Uterus (tissue), 4 donors: ENCODE measurements at places on chromosomes 1 and 21.
A peak's percentile ranks its signal among the peaks of the same experiment; 100 is the strongest.

- H3K36me3 ChIP-seq: no peaks in the 10 kb centered on the region
- no peaks in the 10 kb centered on the region for H3K4me1 ChIP-seq
- no peak for DNase-seq
- no peak overlapping the region for H3K4me3 ChIP-seq
- no peaks in the 10 kb centered on the region for H3K27me3 ChIP-seq
These were observed 235.3 kb upstream of the C1orf105 start for GRCh38 chr1:172185211-172185610.

DNA sequence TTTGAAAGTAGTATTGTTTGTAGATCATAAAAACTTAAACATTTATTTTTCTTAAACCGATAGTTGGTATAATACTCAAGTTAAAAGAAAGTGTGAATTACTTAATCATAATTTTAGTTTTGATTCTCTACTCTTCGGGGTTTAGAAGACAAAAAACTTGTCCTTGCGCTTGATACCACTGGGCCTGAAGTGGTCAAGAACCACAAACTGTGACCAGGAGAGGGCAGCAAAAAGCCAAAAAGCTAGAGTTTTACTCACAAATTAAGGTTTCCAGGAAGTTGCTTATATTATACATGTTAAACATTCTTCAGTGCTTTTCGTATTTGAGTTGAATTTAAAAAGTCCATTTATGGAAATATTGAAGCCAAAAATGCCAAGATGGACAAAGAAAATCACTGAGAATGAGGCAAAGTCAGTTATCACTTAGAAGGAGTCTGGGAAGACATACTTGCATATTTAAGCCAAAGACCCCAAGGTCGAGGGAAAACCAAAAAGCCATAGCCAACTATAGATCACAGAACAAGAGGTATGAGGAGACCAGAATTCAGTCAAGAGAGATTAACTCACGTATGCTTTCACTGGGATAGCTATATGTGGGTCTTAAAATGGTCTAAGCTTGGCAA lies 34.2 kb downstream of the EFCAB7 start:
- no peaks in the 10 kb centered on the region for H3K27me3 ChIP-seq
- H3K27ac ChIP-seq: no peak overlapping the region
- DNase-seq: no peak
- no peak overlapping the region for H3K4me3 ChIP-seq
- H3K4me1 ChIP-seq: no peaks in the 10 kb centered on the region

- H3K4me1 ChIP-seq: no peaks in the 10 kb centered on the region
- H3K4me3 ChIP-seq: no peak overlapping the region
- H3K27ac ChIP-seq: no peak overlapping the region
- no peak for DNase-seq
- no peaks in the 10 kb centered on the region for H3K27me3 ChIP-seq
These were observed 192.2 kb upstream of the TNR start for GRCh38 chr1:175935566-175936115.

GRCh38 chr1:168926236-168926635 lies 180.3 kb upstream of the ATP1B1 start:
- H3K4me3 ChIP-seq: no peak overlapping the region
- H3K4me1 ChIP-seq: no peaks in the 10 kb centered on the region
- no peak for DNase-seq
- H3K36me3 ChIP-seq: no peaks in the 10 kb centered on the region
- H3K27me3 ChIP-seq: no peaks in the 10 kb centered on the region

DNA sequence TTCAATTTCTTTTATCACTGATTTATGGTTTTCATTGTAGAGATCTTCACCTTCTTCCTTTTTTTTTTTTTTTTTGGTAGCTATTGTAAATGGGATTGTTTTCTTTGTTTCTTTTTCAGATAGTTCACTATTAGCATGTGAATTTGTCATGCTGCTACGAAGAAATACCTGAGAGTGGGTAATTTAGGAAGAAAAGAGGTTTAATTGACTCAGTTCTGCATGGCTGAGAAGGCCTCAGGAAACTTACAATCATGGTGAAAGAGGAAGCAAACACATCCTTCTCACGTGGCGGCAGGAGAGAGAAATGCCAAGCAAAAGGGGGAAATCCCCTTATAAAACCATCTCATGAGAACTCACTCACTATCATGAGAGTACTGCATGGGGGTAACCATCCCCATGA lies 66.4 kb downstream of the DAB1 start:
- no peaks in the 10 kb centered on the region for H3K4me1 ChIP-seq
- DNase-seq: no peak
- H3K4me3 ChIP-seq: no peak overlapping the region
- no peaks in the 10 kb centered on the region for H3K27me3 ChIP-seq

DNA sequence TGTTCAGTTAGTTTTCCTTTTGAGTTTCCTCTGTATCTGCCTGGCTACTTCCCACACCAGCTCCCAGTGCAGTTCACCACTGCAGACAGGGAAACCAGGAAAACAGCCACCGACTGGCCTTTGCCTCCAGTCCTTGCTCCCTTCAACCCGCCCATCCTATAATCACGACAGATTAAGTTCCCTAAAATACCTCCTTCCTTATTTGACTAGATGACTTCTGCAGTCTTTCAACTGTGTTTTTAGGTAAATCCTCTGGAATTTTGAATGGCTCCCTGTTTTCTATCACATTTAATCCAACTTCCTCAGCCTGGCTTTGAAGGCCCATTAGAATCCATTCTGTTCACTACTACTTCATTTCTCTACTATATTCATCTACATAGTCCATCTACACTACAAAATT lies 37.6 kb downstream of the BEND5 start:
- no peak overlapping the region for H3K27ac ChIP-seq
- no peaks in the 10 kb centered on the region for H3K27me3 ChIP-seq

GRCh38 chr1:100443811-100444571 lies 91.7 kb downstream of the CDC14A start:
- no peak for DNase-seq
- no peaks in the 10 kb centered on the region for H3K36me3 ChIP-seq
- H3K4me3 ChIP-seq: no peak overlapping the region
- H3K4me1 ChIP-seq: no peaks in the 10 kb centered on the region

- H3K4me3 ChIP-seq: no peak overlapping the region
- no peaks in the 10 kb centered on the region for H3K4me1 ChIP-seq
- no peak overlapping the region for H3K27ac ChIP-seq
- no peaks in the 10 kb centered on the region for H3K27me3 ChIP-seq
- H3K36me3 ChIP-seq: no peaks in the 10 kb centered on the region
These were observed 113.7 kb downstream of the FCRL5 start for GRCh38 chr1:157438613-157439012.

GRCh38 chr1:4396551-4396950 lies 257.9 kb upstream of the AJAP1 start:
- no peak for DNase-seq
- H3K27me3 ChIP-seq: no peaks in the 10 kb centered on the region
- H3K36me3 ChIP-seq: no peaks in the 10 kb centered on the region
- H3K4me1 ChIP-seq: no peaks in the 10 kb centered on the region
- H3K4me3 ChIP-seq: no peak overlapping the region

DNA sequence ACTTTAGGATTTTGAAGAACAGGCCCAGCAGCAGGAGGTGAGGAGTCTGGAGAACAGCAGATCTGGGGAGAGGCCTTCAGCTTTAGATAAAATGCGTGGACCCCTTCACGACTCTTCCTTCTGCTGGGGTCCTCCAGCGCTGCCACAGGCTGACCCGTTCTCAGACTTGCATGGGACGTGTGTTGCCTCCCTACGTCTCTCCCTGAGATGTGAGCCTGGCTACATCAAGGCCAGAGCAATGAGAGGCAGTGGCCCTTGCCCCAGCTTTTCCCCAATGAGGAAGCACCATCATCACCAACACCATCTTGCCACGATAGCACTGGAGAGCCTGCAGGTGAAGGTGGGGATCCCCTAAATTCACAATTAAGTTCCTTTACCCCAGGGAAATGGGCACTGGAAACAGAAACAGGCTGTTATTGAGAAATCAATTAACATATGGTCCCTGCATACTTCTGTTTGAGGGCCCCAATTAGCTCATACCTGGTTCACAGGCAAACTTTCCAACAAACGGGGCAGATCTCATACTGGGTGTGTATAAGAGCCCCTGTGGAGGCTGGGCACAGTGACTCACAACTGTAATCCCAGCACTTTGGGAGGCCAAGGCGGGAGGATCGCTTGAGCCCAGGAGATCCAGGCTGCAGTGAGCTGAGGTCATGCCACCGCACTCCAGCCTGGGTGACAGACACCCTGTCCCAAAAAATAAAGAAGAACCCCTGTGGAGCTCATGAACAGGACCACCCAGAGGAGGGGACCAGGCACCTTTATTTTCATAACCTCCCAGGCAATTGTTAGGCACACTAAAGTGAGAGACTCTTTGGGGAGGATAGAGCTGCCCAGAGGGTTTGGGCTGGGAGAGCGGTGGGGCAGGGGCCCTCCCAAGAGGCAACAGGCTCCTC lies 12.1 kb upstream of the ADAMTSL4 start:
- H3K27me3 ChIP-seq: no peaks in the 10 kb centered on the region
- no peak overlapping the region for H3K4me3 ChIP-seq
- DNase-seq: no peak
- no peaks in the 10 kb centered on the region for H3K36me3 ChIP-seq

DNA sequence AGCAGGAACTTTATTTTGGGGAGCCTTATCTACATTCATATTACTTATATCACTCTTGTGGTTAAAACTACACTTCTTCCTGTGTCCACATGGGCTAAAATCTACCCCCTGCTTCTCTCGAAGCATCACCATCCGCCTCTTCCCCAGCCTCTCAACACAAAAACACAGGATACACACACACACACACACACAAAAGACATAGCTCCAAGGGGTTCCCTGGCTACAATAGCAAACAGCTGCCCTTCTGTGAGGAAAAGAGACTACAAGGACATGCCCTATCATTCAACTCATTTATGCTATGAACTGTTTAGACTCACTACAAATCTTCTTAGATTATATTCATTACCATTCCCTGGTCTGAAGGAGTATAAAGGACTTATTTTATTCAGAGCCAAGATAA lies 155.0 kb downstream of the PIGK start:
- no peaks in the 10 kb centered on the region for H3K36me3 ChIP-seq
- H3K4me3 ChIP-seq: no peak overlapping the region
- no peak for DNase-seq
- no peak overlapping the region for H3K27ac ChIP-seq
- no peaks in the 10 kb centered on the region for H3K27me3 ChIP-seq

DNA sequence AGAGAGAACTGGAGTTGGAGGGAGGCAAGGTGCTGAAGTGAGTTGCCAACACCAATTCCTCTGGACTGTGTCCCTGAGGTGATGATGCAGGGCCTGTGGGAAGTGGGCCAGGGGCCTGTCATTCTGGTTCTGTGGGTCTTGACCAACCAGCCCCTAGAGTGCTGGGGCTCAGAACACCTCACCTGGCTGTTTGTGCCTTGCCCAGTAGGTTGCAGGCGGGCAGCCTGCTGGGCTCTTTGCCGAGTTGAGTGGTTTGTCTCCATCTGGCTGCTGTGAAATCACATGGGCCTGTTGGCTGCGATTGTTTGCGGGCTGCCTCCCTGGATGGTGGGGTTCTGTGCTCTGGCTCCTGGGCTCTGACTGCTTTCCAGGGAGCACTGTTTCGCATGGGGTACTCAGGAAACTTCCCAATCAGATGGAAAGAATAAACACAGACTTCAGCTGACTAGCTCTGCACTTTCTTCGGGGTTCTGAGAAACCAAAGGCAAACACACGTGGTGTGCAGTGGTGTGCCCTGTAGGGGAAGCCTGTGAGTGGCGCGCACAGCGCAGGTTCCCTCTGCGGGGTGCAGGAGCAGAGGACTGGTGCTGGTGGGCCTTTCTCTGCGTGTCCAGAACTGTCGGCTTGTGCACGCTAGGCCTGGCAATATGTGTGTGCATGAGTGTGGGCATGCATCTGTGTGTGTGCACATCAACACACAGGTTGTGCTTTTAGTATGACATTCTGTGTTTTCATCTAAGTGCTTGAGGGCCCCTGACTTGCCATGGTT lies 95.1 kb downstream of the RHOU start:
- H3K36me3 ChIP-seq: no peaks in the 10 kb centered on the region
- H3K27me3 ChIP-seq: no peaks in the 10 kb centered on the region
- no peak overlapping the region for H3K27ac ChIP-seq
- H3K4me3 ChIP-seq: no peak overlapping the region
- no peaks in the 10 kb centered on the region for H3K4me1 ChIP-seq

GRCh38 chr1:209787551-209787950 lies 3.2 kb upstream of the C1orf74 start:
- no peaks in the 10 kb centered on the region for H3K27me3 ChIP-seq
- no peaks in the 10 kb centered on the region for H3K36me3 ChIP-seq
- no peak overlapping the region for H3K4me3 ChIP-seq
- no peak for DNase-seq
- no peaks in the 10 kb centered on the region for H3K4me1 ChIP-seq

DNA sequence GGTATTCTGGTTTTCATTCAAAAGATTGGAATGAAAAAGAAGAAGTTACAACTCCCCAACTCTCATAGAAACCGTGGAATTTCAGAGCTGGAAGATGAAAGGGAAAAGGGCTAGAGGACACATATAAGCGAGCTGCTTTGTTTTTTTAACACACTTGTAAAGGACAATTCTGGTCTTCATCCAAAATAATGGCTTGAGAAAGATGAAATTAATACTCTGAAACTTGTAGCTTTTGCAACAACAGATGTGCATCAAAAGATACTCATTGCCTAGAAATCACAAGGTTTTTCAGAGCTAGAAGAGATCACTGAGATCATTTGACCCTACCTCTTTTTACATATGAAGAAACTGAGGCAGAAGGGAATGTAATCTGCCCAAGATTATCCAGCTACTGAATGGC lies 25.6 kb downstream of the NR5A2 start:
- H3K27ac ChIP-seq: no peak overlapping the region
- DNase-seq: no peak
- no peaks in the 10 kb centered on the region for H3K27me3 ChIP-seq
- H3K36me3 ChIP-seq: no peaks in the 10 kb centered on the region
- no peaks in the 10 kb centered on the region for H3K4me1 ChIP-seq
- no peak overlapping the region for H3K4me3 ChIP-seq

- no peaks in the 10 kb centered on the region for H3K4me1 ChIP-seq
- H3K4me3 ChIP-seq: peak overlapping the region; percentile 13
- H3K27me3 ChIP-seq: no peaks in the 10 kb centered on the region
- H3K36me3 ChIP-seq: no peaks in the 10 kb centered on the region
- peak; percentile 51 for DNase-seq
These were observed 285.3 kb downstream of the CAMTA1 start for GRCh38 chr1:7070389-7071029.

DNA sequence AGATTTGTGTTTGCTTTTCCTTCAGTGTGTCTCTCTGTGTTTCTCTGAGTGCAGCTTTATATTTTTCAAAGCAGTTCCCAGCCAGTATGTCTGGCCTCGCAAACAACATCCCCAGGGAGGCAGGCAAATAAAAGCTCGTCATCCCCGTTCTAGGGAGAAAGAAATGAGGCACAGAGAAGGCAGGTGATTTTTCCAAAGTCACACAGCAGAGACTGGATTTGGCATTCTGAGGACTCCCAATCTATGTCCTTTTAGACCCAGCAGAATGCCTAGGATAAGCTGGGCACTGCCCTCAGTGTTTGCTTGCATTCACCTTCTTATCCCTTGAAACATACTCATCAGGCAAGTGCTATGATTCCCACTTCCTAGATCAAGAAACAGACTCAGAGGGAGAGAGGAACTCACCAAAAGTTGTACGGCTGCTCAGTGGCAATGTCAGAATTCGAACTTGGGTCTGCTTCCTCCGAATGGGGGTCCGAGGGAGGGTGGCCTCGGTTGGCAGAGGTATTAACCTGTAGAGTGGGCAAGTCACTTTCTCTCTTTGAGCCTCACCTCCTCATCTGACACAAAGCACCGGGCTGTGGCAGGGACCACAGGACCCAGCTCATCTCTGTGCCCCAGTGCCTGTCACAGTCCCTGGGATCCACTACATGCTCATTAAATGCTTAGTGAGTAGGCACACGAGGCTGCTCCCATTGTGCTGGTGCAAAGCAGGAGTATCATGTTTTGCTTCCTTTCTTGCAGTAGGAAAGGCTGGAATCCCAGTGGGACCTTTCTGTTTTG lies 4.2 kb downstream of the RAP1GAP start:
- no peak overlapping the region for H3K4me3 ChIP-seq
- H3K27me3 ChIP-seq: peaks cover 13% of the 10 kb centered on the region
- H3K36me3 ChIP-seq: no peaks in the 10 kb centered on the region
